ENCODE measurements at places on chromosomes 6 and 20.

- DNase-seq = no peak
Measured at GRCh38 chr6:43050981-43051380, 2.7 kb downstream of the CUL7 start.

- no peak for DNase-seq
Measured at GRCh38 chr6:83008626-83009025, 57.0 kb downstream of the UBE3D start.

- DNase-seq = no peak
Measured at GRCh38 chr6:3440911-3441310, 15.9 kb downstream of the SLC22A23 start.

DNA sequence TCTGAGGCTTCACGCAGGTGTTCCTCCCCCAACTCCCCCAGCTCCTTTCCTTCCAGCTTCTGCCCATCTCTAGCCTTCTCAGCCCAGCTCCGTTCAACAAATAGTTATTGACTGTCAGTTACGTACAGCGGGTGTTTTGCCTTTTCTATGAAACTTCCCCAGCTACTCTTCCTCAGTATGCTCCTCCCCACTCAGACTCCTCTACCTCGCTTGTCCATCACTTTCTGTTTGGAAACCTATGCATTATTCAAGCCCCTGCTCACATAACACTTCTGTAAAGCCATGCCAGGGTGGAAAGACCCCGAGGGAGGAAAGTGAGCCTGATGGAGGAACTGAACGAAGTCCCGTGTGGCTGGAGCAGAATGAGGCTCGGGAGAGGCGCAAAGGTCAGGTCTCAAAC lies 44.2 kb upstream of the NR2E1 start:
- DNase-seq = no peak

DNA sequence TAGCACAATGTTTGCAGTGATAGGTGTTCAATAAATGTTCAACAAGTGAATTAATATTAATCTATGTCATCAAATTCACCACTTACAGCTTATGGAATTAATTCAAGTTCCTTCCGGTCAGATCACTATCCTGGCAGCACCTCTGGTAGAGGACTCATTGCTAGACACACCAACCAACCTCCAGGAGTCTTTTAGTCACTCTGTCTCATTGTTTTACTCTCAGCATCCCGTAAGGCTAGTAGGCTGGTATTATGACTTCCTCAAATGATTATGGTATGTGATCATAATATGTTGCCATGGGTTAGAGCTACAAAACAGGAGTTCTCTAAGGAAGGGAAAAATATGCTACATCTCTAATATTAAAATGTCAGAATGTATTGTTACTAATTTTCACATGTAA lies 21.7 kb upstream of the MMS22L start:
- no peak for DNase-seq

DNA sequence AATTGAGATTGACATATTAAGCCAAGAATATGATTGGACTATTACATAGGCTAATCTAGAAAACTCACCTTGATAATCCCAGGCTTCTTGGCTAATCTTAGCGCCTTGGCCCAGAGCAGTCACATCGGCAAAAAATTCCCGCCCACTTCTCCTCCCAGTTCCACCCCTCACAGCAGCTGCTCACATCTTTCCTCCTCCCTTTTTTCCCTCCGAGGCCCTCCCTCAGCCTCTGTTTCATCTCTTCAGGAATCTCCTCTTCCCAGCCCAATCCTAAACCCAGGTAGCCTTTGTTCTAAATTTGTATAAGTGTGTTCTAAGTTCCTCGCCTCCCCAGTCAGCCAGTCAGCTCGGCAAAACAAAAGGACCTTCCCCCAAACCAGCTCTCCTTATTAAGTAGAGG lies 184.3 kb downstream of the PRKN start:
- no peak for DNase-seq
